ENCODE measurements at places on chromosomes 11 and 22.

GRCh38 chr11:123000721-123001120, 19.1 kb upstream of the BSX start:
- no peak for DNase-seq
- H3K4me1 ChIP-seq, result no peaks in the 10 kb centered on the region
- H3K4me3 ChIP-seq, result no peak overlapping the region
- no peaks in the 10 kb centered on the region for H3K36me3 ChIP-seq
- H3K27ac ChIP-seq, result no peak overlapping the region
- no peaks in the 10 kb centered on the region for H3K27me3 ChIP-seq

DNA sequence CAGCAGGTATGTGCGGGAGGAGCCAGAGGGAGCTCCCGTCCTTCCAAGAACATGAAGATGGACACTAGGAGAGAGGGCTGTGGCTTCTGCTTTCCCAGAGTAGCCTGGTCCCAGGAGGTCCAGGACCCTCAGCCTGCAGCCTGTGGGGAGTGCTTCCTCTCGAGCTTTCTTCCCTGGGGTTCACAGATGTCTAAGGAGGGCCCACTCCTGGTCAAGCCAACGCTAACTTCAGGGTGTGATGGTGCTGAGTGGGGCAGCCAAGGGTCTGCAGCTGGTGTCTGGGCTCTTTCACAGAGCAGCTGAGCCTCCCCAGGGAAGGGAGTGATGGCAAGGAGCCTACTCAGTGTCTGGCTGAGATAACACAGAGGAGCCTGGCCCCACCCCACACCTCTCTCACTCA, 3.3 kb downstream of the POU2F3 start:
- no peak overlapping the region for H3K27ac ChIP-seq
- H3K27me3 ChIP-seq, result peaks cover 5% of the 10 kb centered on the region
- no peak for DNase-seq

GRCh38 chr22:18056807-18057474, 20.8 kb upstream of the PEX26 start:
- H3K27ac ChIP-seq, result no peak overlapping the region
- H3K4me3 ChIP-seq, result no peak overlapping the region
- no peaks in the 10 kb centered on the region for H3K36me3 ChIP-seq
- no peak for DNase-seq
- no peaks in the 10 kb centered on the region for H3K27me3 ChIP-seq
- H3K4me1 ChIP-seq, result no peaks in the 10 kb centered on the region

DNA sequence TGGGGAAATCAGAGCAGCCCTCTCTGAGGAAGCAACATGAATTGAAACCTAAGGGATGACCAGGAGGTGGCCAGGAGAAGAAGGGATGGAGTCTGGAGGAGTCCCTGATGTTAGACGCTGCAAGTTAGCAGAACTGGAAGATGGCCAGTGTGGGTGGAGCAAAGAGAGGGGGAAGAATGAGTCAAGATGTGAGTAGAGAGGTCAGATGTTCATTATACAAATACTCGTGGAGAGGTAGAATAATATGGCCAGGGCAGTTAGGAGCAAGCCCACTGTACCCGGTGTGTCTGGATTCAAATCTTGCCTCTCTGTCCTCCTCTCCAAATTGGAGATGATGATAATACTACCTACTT, 242.0 kb downstream of the TENM4 start:
- no peaks in the 10 kb centered on the region for H3K36me3 ChIP-seq
- no peaks in the 10 kb centered on the region for H3K27me3 ChIP-seq
- no peaks in the 10 kb centered on the region for H3K4me1 ChIP-seq
- DNase-seq, result no peak
- H3K4me3 ChIP-seq, result no peak overlapping the region
- no peak overlapping the region for H3K27ac ChIP-seq

DNA sequence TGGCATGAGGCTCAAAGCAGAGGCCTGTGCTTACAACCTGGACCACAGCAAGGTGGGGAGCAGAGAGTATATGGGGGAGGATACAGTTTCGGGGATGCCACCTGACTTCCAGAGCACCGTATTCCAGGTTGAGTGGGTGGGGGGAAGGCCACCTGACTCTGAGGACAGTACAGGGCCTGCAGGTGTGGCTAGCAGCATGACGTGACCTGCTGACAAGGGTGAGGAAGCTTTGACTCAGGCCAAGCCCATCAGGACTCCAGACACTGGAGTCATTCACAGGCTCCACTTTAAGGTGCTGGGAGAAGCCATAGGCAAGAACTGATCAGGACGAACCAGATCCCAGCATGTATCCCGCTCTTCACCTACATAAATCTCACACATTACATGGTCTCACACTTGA, 34.6 kb upstream of the CRTAM start:
- no peaks in the 10 kb centered on the region for H3K4me1 ChIP-seq
- H3K27ac ChIP-seq, result no peak overlapping the region
- no peak overlapping the region for H3K4me3 ChIP-seq
- peaks cover 48% of the 10 kb centered on the region for H3K36me3 ChIP-seq
- no peak for DNase-seq

GRCh38 chr11:92264350-92264749, 39.7 kb downstream of the FAT3 start:
- no peaks in the 10 kb centered on the region for H3K36me3 ChIP-seq
- H3K4me1 ChIP-seq, result no peaks in the 10 kb centered on the region
- no peak overlapping the region for H3K4me3 ChIP-seq
- no peaks in the 10 kb centered on the region for H3K27me3 ChIP-seq
- H3K27ac ChIP-seq, result no peak overlapping the region
